ENCODE measurements at places on chromosomes 7 and 10.

DNA sequence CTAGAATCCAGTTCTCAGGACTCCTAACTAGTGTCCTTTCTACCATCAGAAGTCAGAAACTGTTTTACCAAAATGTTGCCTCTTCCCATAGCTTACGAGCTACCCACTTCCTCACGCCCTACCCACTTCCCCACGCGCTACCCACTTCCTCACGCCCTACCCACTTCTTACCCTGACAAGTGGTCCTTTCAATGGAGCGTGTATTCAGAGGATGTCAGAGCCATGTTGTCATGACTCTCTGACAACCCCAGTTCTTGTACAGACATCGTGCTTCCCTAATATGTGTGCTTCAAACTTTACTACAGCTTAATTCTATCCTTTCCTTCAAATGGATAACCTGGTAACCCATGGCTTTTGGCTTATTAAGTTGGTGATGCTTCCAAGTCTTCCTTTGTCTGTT, 84.8 kb upstream of the PHF14 start:
- no peak for DNase-seq

GRCh38 chr7:114100810-114101209, 182.0 kb upstream of the PPP1R3A start:
- DNase-seq: no peak

DNA sequence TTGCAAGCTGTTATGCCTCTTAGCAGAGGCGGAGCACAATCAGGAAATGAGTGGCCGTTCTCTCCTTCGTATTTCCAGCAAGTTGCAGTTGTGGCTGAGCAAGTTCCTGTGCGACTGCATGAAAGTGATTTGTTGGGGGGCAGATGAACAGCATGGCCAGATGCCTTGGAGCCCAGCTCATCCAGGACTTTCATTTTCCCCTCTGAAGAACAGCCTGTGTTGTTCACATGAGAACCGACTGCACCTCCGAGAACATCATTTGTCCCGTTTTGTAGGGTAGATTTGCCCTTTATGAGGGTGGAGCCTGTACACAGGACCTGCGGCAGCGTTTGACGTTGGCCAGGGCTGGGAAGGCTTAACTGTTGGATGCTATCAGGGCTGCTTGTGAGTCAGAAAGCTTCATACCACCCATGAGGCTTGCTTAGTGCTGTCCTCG, 4.4 kb downstream of the BAG3 start:
- DNase-seq: peak; percentile 57

DNA sequence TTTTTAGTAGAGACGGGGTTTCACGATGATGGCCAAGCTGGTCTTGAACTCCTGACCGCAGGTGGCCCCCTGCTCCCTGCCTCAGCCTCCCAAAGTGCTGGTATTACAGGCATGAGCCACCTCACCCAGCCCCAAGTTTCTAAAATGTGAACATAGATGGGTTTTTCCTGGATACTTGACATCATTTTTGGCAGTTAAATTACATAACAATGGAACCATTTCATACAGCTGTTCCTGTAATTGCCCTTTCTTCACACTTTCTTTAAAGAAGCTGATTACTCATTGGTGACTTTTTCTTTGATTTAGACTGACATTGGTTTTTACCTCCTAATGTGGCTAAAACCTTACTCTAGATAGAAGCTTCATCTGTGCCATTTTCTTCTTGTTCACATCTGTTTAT, 5.9 kb downstream of the ZKSCAN1 start:
- no peak for DNase-seq

- DNase-seq: no peak
These were observed 130.9 kb downstream of the PTPN20 start for GRCh38 chr10:47042199-47042473.

GRCh38 chr10:122446668-122447423, 7.6 kb upstream of the ARMS2 start:
- no peak for DNase-seq
